ENCODE measurements at places on chromosomes 13 and 19.

DNA sequence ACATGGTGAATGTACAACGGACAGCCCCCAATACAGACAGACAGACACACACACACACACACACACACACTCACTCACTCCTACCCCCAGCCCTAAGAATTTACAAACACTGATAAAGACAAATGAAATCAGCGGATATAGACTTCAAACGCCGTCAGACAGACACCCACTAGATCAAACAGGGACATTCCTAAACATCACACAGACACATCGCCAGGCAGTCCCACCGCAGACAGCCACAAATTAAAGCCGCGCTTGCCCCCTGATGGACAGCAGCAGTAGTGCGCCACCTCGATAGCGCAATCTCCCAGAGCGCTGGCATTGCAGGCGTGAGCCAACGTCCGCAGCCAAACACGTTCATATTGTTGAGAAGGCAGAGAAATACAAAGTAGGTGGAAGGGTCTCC, 24.7 kb upstream of the ADGRE1 start:
- DNase-seq = peak; percentile 9

DNA sequence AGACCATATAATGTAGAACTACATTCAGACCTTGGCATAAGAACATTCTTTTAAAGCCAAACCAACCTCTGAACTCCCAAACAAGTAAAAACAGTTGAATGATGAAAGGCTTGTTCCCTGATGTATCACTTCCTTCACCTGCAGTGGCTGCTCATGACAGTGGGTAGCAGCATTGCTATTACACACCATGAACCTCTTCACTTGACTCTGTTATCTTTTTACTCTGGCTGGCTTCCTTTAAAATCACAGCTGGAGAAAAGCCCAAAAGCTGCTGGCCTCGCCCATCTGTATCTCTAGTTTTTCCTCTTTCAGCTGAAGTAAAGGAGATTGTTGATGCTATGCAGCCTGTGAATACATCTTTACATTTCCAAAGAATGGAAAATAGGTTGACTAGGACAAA, 22.6 kb downstream of the THSD1 start:
- DNase-seq = no peak

- no peak for DNase-seq
These were observed 32.2 kb downstream of the SLC10A2 start for GRCh38 chr13:103033999-103034398.

DNA sequence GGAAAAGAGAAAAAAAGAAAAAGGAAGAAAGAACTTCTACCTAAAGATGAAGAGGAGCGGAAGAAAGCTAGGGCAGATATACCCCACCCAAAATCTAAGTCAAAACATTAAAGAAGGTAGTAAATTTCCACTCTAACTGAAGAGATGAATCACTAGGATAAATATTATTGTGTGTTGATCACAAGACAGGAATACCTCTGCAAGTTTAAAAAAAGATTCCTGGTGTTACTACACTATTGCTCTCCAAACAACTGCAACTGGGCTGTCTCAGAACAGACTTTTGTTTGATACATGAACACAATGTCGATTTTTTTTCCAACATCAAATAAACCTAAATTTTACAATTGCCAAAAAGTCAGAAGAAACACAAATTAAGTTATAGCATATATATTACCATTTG, 6.8 kb downstream of the HSPH1 start:
- DNase-seq = no peak

DNA sequence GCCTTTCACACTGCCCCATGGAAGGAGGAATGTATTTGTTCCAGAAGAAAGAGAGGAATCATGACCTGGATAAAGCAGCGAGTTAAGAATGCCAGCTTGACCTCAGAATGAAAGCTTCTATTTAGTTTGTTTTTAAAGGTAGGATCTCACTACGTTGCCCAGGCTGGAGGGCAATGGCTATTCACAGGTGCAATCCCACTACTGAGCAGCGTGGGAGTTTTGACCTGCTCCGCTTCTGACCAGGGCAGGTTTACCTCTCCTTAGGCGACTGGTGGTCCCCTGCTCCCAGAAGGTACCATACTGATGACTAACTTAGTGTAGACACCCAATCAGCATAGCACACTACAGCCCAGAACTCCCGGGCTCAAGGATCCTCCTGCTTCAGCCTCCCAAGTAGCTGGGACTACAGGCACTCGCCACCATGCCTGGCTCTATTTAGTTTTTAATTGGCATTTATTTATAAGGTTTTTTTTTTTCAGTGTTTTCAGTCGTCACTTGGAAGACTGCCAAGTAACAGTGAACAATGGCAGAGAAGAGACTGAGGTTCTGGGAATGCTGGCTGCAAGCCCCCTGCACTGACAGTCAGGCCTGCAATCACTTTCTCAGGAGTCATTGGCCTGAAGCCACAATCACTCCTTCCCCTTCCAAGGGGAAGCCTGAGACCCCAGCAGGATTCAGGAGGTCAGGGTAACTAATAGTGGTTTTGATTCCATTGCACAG, 73.1 kb downstream of the EPS15L1 start:
- no peak for DNase-seq

GRCh38 chr19:17686023-17686521, 2.1 kb downstream of the UNC13A start:
- DNase-seq = no peak

DNA sequence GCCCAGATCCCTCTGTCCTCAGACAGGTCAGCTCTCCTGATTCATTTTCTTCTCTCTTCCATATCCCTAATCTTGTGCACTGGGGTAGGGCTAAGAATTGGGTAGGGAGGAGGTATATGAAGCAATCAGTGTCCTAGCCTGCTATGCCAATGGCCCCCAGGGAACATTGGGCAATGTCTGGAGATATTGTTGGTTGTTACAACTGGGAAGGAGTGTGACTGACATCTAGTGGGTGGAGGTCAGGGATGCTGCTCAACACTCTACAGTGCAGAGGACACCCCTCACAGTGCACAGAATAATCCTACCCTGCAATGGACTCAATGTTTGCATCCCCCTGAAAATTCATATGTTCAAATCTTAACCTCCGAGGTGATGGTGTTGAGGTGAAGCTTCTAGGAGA, 57.5 kb downstream of the CPAMD8 start:
- no peak for DNase-seq

DNA sequence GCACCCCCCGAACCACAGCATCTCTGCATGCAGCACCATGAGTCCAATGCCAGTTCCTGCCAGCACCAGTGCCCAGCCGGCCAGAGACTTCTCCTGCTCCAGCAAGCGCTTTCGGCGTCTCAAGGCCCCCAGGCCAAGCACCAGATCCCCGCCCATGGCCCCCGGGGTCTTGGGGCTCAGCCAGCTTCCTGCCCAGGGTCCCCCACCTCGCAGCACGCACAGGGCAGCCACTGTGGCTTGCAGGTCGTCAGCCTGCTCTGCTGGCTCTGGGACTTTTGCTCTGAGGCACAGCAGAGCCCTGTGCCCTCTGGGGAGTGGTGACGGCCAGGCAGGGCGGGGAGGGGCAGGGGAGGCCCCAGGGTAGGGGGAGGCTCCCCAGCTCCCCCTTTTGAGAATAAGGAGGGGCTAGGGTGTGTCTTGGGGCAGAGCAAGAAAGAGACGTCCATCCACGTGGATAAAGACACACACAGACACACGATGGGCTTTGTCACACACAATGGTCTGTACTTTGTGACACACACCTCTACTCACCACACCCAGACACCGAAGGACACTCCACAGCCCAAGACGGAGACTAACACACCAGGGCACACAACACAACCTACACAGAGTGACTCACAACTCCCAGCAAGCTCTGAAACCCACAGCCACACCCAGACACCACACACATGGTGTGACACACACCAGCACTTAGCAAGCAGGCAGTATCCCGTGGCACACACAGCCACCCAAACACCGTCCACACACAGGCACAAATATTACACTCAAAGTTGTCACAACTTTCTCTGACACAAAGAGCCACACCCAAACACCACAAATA, at the start of gene KCNN4:
KCNN4 (minus strand) TSS at position 268 of the 820 bp plus-strand sequence; CDS start at position 156, 112 bp downstream.
- no peak for DNase-seq

DNA sequence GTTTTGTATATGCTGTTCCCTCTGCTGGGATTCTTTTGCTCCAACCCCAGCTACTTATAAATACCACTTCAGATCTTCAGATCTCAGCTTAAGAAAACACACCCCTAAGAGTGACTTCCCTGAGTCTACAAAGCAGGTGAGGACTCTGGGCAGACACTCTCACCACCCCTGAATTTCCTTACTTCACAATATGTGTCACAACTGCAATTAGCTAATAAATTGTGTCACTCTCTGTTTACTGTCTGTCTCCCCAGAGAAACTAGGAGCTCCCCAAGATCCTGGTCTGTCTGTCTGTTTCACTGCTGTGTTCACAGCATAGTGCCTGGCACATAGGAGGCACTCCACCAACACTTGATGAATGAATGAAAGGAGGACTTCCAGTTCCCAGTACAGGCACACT, 14.4 kb downstream of the CEBPA start:
- DNase-seq = no peak
